ENCODE measurements at places on chromosomes 5 and 9.
A peak's percentile ranks its signal among the peaks of the same experiment; 100 is the strongest.

DNA sequence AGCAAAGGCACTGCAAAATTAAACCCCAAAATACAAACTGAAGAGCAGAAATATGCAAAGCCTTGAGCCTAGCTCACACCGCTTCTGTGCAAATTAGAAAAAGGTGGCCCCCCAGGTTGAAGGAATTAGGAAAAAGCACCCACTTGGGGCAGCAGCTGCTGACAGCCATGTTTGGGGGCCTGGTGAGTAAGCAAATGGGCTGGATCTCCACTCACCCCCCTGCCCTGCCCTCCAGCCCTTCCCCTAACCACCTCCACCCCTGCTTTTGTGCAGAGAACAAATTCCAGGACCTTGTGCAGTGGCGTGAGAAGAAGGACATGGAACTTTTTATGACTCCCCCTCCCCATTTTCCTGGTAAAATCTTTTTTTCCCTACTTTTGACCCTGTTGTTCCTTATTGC, 92.0 kb upstream of the DNAH5 start:
- DNase-seq = no peak

- no peak for DNase-seq
These were observed 95.5 kb upstream of the RAPGEF1 start for GRCh38 chr9:131835151-131835910.

- no peak for DNase-seq
These were observed 77.7 kb downstream of the LMNB1 start for GRCh38 chr5:126854526-126855110.

GRCh38 chr5:53373451-53374158, 106.8 kb upstream of the FST start:
- no peak for DNase-seq

GRCh38 chr9:87436716-87437115, 61.0 kb upstream of the DAPK1 start:
- DNase-seq = no peak

DNA sequence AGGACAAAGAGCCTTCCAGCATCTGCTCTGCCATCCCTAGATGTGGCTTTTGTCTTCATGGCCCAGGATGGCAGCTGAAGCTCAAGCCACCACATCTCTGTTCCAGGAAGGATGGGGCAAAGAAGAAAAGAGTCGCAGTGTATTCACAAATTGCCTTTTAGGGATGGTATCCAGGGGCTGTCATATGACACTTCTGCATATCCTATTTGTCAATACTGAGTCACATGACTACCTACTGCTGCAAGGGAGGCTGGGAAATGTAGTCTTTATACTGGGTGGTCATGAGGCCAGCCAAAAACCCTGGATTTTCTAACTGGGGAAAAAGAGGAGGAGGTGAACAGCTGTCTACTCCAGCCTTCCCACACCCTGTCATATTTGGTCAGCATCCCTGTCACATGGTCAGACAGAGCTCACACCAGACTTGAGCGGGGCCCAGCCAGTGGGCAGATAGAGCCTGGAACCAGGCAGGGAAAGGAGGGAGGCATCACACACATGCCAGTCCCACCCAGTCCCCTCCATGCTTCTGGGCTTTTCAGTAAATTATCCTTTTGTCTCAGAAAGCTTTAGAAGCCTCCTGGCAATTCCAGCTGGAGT, 52.0 kb downstream of the OLFM1 start:
- no peak for DNase-seq

GRCh38 chr5:57896576-57896975, 414.0 kb upstream of the ACTBL2 start:
- no peak for DNase-seq

GRCh38 chr9:4680173-4680525, 780 bp downstream of the CDC37L1 start:
- no peak for DNase-seq

- no peak for DNase-seq
These were observed 356.1 kb downstream of the TUSC1 start for GRCh38 chr9:25322142-25322541.

GRCh38 chr5:4108690-4109089, 513.1 kb downstream of the IRX1 start:
- DNase-seq = no peak

GRCh38 chr5:133824661-133825254, 143.7 kb downstream of the C5orf15 start:
- DNase-seq = no peak

DNA sequence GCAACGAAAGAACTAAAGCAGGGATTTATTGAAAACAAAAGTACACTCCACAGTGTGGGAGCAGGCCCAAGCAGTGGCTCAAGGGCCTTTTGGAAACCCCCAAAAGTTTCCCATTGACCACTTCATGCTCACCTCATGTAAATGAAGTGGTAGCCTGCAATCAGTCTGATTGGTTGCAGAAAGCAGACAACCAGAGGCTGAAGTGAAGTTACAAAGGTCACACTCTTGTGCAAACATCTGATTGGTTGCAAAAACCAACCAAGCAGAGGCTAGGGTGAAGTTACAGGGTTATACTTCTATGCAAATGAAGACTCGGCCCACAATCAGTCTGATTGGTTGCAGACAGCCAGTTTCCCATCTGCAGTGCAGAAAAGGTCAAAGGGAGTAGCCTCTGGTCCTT, 258.0 kb downstream of the YTHDC2 start:
- no peak for DNase-seq

- no peak for DNase-seq
These were observed 47.0 kb upstream of the PDE8B start for GRCh38 chr5:77163453-77163852.

DNA sequence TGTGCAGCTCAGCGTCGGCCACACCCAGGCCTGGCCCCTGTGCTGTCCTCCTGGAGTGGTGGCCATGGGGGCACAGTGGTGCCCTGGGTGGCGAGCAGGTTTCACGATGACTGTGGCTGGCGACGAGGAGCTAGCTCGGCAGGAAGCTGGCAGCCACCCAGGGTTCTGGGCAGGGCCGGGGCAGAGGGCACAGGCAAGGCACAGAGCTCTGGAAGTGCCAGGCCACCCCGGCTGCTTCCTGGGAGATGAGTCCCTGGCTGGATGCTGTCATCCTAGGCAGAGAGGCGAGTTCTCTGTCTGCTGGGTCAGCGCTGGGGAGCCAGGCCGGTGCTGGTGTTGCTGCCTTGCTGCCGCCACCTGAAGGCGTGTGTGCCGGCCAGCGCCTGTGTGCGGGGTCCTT, 51.7 kb downstream of the RXRA start:
- no peak for DNase-seq

DNA sequence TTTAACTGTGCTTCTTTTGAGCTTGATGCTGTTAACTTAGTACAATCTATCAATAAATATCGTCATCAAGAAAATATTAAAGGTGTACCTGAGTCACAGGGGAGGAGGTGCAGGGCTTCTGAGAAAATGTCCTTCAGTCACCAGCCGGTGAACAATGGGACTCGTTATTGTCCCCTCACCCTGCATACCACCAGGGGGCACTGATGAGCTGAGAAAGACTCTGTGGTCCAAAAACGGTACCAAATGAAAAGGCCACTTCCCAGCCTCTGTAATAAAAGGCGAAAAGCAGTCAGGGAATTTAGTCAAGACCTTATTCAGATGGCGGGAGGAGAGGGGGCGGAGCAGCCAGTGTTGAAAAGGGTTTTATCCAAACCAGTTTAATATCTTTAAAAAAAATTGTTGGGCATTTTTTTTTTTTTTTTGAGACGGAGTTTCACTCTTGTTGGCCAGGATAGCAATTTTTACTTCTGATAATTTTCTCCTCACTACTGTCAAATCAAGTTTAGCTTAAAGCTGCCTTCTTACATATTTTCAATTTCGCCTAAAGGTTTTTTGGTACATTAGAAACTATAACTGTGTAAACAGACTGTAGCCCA, 271.9 kb upstream of the ADAMTS16 start:
- DNase-seq = peak; percentile 67

- no peak for DNase-seq
These were observed 659.6 kb upstream of the RIOK2 start for GRCh38 chr5:97842687-97843086.

- no peak for DNase-seq
These were observed 61.3 kb upstream of the MEGF10 start for GRCh38 chr5:127229185-127229889.

GRCh38 chr5:93819668-93820067, 78.3 kb upstream of the POU5F2 start:
- DNase-seq = no peak

DNA sequence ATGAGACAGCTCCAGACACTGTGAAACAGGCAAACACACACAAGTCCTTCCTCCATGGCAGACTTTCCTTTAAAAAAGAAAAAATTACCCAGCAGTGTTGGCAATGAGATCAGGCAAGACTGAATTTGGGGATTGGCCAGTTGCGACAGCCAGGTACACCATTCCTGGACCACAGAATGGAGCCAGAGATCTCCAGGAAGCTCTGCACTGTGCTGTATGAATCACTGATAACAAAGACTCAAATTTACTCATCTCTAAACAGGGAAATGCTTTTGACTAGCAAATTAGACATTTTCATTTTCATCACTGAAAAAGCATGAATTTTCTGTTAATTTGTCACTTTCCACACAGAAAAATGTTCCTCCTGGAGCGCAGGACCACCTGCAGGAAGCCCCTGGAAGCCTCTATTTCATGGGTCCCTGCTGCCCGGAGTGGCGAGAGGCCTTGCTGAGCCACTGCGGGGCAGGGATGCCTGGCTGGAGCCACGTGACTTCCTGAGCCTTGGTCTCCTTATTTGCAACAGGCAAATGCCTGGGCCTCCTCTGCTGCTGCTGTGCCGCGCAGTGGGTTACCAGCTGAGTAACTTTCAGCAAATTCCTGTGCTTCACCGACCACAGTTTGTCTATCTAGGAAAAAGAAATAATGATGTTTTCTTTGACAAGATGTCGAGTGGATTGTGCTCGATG, 185.9 kb upstream of the ZNF618 start:
- no peak for DNase-seq

GRCh38 chr9:90802386-90802985, 867 bp downstream of the SYK start:
- DNase-seq = no peak

DNA sequence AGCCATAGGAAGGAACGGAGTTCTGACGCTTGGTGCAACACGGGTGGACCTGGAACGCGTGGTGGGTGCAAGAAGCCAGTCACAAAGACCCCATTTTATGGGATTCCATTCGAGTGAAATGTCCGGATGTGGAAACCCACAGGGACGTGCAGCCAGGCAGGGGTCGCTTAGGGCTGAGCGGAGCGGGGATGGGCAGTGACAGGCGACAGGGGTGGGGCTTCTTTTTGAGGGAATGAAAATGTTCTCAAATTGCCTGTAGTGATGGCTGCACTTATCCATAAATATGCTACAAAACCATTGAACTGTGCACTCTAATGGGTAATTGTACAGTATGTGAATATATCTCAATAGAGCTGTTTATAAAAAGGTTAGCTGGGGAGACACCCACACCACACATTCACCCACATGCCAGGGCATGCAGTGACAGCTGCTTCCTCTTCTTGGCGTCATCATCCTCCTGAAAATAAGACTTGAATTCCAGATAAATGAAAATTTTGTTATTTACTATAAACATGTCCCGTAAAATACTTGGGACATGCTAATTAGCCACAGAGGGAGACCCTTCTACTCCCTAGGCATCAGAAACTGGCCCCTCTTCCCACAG, 71.3 kb upstream of the OLFM1 start:
- DNase-seq = no peak

- DNase-seq = no peak
These were observed 149.5 kb downstream of the C9orf50 start for GRCh38 chr9:129471201-129472019.

GRCh38 chr5:108238936-108239887, 142.7 kb downstream of the FBXL17 start:
- DNase-seq = no peak

DNA sequence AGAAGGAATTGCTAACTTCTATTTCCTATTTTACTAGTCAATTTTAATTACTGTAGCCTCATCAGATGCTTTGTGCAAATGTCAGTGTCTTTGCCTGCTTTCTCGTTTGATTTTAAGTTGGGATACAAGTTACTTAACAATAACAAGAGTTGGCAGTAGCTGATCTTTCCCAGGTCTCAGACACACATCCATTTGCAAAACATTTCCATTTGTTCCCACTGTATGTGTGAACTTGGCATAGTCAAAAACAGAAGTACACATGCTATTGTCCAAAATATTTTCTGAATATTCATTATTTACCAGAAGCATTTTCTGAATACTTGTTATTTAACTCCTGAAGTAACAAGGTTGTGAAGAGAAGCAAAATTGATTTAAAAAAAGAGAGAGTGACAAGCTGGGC, 35.0 kb upstream of the NAA35 start:
- no peak for DNase-seq

DNA sequence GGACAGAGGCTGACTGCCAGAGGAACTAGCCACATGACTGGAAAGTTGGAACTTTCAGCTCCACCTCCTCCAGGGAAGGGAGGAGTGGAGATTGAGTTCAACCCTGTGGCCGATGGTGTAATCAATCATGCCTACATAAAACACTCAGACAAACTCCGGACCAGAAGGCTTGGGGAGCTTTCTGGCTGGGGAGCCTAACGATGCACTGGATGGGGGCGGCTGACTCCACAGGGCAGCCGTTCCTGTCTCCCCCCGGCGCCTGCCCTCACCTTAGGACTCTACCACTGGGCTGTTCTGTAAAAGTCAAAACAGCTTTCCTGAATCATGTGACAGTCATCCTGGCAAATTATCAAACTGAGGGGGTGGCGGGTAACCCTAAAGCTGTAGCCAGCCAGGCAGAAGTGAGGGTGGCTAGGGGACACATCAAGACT, 58.0 kb downstream of the GOLM1 start:
- no peak for DNase-seq
